ENCODE measurements at places on chromosomes 7 and 10.

- DNase-seq = no peak
Observed at GRCh38 chr10:60426425-60426824, 36.8 kb upstream of the ANK3 start.

GRCh38 chr7:99606531-99606930 lies 8.5 kb downstream of the TMEM225B start:
- DNase-seq = no peak

- no peak for DNase-seq
Observed at GRCh38 chr10:110212119-110213006, 5.0 kb downstream of the MXI1 start.

DNA sequence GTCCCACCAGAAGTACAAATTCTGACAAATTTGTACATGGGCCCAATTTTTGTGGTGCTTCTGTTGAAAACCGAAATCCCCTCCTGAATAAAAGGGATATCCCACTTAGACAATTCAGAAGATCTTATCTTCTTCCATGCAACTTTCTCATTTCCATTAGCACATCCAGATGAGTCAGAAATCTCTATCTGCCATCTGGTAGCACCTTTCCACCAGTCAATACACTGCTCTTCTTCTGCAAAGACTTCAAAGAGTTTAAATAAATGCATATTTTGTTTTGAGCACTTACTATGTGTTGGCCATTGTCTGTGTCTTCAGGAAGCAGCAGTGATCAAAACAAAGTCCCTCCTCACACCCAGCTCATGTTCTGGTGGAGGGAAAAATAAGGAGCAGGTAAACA lies 12.7 kb upstream of the KLF6 start:
- DNase-seq = no peak

DNA sequence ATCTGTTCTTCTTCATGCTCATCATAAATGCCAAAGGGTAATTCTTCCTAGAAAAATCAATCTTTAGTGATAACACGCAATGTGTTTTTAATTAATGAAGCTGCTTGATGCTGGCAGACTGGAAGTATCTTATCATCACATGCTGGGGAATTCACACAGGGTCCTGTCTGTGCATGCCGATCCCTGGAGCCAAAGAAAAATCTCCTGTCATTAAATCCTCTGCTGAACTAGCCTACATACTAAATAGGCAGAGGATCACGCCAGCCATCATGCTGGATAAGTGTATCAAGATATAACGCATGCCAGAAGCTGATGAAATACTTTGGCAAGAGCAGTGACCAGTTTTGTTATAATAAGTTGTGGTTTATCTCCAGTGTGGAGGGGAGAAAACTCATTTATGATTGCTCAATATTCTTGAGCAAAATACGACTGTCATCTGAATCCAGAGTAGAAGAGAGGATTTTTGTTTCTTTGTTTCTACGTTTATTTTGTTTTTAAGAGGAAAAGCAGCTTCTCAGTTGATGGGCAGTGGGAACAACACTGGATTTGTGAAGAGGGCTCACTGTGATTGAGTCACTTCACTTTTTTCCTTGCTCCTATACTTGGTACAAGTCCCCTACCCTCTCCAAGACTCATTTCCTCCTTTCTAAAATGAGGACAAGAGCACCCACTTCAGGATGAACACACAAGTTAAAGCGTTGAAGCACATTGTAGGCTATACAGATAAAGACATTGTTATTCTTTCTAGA lies 649.1 kb downstream of the TNS3 start:
- DNase-seq = no peak
